ENCODE measurements at places on chromosomes 1 and 21.

GRCh38 chr1:29532285-29532684, 296.0 kb downstream of the PTPRU start:
- DNase-seq, result no peak

DNA sequence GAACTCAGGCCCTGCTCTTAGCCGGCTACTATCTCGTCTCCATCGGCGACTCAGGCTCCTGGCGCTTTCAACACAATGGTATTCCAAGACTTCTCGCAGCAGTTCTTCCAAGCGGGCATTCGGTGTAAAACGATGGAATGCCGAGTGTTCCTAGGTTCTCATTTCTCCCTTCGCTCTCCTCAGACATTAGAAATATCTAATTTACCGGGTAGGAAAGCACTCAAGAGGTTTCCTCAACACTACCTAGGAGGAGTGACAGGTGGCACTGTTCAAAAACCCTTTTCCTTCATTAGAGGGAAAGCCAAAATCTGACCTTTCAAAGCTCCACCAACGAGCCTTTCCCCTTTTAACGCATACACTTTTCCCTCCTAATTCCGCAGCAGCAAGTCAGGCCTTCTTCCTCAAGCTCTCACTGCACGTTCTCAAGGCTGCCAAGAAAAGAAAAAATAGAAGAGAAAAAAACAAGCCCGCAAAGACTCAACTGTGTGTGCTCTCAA, 601 bp downstream of the UBE2G2 start:
- peak; percentile 11 for DNase-seq

DNA sequence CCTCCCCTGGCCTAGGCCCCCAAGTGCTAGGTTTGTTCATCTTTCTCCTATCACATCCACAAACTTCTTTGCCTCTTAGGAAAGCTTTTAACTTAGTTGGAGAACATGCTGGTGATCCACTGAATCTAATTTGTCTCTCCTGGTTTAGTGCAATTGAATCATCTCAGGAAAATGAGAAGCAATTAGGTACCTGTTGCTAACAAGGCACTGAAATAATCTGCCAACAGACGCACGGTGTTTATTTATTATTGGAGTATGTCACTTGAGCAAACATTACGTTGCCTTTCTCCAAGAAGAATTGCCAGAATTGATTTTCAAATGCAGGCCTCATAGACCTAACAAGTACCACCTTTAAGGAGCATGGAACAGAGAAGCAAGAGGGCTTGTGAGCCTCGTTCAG, 309.4 kb downstream of the NFIA start:
- no peak for DNase-seq

DNA sequence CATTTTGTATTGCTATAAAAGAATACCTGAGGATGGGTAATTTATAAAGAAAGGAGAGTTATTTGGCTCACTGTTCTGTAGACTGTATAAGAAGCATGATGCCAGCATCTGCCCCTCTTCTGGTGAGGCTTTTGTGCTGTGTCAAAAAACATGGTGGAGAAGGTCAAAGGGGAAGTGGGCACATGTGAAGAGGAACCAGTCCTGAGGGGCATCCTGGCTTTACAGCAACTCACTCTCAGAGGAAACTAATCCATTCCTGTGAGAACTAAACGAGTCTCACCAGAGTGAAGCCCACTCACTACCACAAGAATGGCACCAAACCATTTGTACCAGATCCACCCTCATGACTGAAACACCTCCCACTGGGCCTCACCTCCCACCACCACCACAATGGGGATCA, 18.8 kb upstream of the SELP start:
- no peak for DNase-seq

GRCh38 chr1:226310245-226310540, 1.2 kb upstream of the LIN9 start:
- DNase-seq, result no peak

DNA sequence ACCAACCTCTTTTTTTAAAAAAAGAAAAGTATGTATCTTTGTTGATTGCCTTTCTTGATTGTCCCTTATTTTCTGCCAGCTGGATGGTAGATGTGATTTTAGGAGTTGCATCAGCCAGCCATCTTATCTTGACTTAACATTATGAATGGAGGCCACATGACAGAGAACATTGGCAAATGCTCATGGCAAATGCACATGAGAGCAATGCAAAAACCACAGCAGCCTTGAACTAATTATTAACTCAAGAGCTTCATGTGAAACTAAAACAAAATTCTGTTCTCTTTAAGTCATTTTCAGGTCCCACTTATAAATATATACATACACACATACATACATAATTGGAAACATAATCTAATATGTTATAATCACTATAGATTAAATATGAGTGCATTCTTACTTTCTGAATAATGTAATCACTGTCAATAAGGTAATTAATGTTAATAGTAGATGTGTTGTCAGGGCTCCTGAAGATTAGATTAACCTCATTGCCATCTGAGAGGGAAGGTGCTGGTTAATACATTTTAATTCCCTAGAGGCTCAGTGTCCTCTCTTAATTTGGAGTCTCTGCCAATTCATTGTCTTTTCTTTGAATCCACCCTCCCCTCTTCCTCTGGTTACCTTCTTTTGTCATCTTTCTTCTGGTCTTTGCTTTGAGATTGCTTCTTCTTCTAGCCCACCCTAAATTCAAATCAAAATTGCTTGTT, 962.2 kb downstream of the ADGRL2 start:
- DNase-seq, result no peak

DNA sequence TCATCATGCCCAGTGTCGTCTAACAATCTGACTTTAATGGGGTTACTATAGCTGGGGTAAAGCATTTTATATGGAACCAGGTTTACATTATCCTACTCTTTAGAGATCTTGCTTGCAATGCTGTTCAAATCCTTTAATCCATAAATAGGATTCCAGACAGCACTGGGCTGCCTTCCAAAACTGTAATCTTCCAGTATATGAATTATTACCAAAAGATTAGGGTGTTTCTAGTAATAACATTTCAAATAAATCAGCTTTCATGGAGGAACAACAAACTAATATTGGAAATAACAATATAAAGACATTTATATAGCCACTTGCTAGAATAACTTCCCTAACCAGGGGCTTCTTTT, 88.6 kb upstream of the PLXNA2 start:
- DNase-seq, result no peak

DNA sequence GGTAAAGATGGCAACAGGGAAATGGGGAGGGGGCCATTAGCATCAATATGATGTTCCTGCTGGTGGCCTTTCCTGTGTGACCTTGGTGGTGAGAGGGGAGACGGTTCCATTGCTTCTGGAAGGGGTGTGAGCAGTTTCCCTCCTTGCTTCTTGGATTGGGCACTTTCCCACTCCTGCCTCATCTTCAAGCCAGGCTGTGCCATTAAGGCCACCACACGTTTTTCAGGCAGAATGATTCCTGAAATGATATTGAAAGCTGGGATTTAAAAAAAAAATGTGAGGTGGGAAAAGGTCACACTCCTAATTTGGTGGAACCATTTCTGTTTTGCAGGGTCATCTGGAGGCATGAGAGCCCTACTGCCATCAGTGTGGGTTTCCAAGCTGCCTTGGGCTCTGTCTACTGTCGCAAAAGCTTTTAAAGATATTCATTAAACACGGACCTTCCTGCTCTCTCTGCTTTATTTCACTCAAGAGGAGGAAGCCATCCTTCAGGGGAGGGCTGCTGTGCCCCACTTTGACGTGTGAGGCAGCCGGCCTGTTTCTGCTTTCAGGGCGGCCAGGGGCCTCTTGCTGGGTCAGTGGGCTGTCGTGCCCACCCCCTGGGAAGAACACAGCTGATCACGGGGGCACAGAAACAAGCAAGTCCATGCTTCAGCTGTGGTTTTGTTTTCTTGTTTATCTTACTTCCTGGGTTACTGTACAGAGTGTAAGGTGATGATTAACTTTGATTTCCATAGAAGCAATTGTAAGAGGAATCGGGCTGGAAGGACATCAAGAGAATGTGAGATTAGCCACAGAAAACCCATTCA, 8.0 kb downstream of the RIIAD1 start:
- DNase-seq, result no peak

GRCh38 chr1:63936276-63936675, 162.5 kb downstream of the ROR1 start:
- DNase-seq, result no peak

- no peak for DNase-seq
Observed at GRCh38 chr1:17597651-17598050, 58.2 kb downstream of the ARHGEF10L start.

DNA sequence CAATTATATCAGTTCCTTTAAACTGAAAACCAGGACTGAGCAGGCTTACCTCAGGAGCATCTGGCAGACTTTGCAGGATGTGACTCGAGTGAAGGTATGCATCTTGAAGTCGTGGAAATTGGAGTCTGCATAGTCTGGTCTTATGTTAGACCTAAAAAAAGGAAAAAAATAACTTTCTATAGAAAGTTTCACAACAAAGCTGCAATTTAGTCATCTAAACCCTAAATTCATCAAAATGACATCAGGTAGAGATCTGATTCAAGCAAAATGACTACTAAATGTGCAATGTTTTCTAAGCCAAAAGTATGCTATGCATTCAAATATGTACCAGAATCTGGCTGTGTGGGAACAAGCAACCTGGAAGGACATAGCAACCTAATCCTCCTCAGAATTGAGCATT, 260.1 kb downstream of the VAV3 start:
- DNase-seq, result no peak

GRCh38 chr1:205629751-205630150, 2.1 kb downstream of the ELK4 start:
- DNase-seq, result no peak

All from stimulated activated CD4-positive, alpha-beta T cell treated with anti-CD3 and anti-CD28 coated beads, Interleukin-12 subunit alpha, Interleukin-12 subunit beta, amount 100 ng/mL, for 48 hours (primary cell).